ENCODE measurements at places on chromosomes 3 and 15.
A peak's percentile ranks its signal among the peaks of the same experiment; 100 is the strongest.

- no peak for DNase-seq
Observed at GRCh38 chr3:57689367-57690053, 3.4 kb downstream of the DENND6A start.

DNA sequence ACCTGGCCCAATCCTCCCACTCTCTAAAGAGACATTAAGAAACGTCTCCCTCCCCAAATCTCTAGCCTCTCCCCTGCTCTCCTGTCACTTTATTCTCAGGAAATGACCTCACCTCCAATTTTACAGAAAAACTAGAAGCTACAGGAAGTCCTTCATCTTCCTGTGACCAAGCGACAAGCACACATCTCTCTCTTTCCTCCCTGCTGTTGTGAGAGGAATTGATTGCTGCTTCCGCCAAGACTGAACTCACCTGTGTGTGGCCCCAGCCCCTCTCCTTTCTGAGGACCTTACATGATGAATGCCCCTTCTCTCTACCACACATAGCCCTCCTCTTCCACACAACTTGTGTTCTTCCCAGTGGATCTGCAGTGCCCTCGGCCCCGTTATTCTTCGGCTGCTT is 18.2 kb downstream of the DNAJB8 start:
- no peak for DNase-seq

DNA sequence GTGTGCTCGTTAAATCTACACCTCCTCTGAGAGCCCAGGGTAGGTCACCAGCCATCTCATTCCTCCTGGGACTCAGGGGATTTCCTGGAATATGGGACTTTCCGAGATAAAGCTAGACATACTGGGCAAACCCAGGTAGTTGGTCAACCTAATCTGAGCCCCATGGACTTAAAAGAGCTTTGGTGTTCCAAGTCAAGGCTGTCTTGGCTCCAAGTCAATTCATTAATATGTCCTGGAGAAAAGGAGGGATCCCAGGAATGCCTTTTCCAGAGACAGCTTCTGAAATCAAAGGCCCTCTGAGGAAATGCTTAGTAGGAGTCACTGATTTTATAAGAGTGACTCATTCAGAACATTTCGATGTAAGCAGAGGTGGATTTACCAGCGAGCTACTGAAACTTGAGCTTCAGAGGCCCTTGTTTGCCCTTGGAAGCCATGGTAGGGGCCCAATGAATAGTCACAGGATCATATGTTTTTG is 137.3 kb upstream of the UBE2E1 start:
- DNase-seq, result no peak

- DNase-seq, result no peak
Observed at GRCh38 chr3:174931473-174932353, 72.6 kb downstream of the NAALADL2 start.

DNA sequence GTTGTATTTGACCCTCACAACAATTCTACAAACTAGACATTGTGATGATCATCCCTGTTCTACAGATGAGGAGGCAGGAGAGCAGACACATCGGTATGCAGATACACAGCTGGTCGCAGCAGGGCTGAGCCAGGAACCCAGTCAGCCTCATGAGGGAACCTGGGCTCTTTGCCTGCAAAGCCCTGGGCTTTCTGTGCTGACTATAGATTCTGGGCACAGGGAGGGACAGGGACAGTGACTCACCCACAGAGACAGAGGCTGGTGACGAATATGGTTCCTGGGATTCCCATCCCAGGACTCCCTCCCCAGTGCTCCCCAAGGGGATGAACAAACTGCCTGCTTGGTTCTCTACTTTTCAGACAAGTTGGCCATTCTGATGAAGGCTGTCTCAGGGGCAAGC is 3.8 kb upstream of the CAMP start:
- no peak for DNase-seq

- DNase-seq, result no peak
Observed at GRCh38 chr15:31325595-31326155, 960 bp upstream of the KLF13 start.

DNA sequence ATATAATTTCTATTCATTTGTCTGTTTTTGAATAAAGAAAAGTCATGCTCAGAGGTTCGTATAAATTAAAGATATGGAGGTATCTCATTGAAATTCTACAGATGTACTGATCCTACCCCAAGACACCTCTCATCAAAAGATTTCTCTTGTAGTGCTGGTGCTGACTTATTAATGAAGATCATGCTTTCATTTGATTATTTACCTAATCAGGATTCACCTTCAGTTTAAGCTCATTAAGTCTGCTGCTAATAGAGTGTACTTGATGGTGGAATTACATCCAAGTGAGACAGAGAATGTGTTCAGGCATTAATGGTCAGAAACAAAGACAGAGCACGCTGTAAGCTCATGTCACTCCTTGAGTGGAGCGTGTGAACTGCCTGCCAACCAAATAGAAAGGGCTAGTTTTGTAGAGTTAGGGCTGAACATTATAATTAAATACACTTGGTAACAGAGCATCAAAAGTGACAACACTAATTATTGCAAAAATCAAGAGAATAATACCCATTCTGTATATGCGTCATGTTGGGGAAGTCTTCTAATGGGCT is 45.5 kb downstream of the KBTBD12 start:
- no peak for DNase-seq

GRCh38 chr3:183369627-183370026 is 58.8 kb downstream of the MCF2L2 start:
- no peak for DNase-seq

GRCh38 chr15:53693729-53694475 is 65.6 kb downstream of the WDR72 start:
- DNase-seq, result peak; percentile 45

GRCh38 chr3:197554562-197555280 is 1.0 kb downstream of the BDH1 start:
- peak; percentile 96 for DNase-seq

DNA sequence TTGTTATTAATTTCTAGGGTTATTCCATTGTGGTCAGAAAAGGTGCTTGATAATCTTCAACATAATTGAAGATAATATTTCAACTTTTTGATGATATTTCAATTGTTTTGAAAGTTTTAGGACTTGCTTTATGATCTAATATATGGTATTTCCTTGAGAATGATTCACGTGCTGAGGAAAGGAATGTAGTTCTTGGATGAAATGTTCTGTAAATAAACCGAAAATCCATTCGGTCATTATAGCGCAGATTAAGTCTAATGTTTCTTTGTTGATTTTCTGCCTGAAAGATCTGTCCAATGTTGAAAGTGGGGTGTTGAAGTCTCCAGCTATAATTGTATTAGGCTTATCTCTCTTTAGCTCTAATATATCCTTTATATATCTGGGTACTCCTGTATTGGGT is 617.5 kb upstream of the NECTIN3 start:
- DNase-seq, result no peak

DNA sequence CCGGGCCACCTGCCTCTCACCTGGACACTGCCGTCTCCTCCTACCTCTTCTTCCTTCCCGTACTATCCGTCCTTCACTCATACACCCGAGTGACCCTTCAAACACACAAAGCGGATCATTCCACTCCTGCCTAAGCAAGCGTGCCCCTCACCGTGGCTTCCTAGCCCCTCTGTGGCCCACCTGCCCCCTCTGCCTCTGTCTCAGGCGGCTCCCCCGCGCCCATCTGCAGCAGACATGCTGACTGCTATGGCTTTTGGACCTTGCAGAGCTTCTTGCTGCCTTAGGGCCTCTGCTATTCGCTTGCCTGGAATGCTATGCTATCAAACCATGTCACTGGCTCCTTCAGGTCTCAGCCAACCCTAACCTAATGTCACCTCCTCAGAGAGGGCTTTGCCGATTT is 38.1 kb downstream of the SLC28A1 start:
- no peak for DNase-seq

DNA sequence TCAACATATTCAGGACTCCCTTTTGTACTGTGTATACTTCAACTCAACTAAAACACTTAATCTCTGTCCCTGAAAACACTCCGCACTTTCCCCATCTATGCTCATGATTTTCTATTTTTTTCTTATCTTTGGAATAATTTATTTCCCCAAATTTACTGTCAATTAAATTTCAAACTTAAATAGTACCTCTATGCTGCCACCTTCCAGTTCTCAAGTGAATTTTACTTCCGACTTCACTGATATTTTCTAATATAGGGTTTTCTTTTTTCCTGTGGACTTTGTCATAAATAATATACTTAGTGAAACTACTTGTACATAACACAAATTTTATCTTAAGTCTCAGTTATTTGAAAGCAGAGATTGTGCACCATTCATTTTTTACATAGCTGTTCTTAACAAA is 1303.3 kb downstream of the OTOL1 start:
- DNase-seq, result no peak

GRCh38 chr3:120048355-120049041 is 45.7 kb downstream of the GSK3B start:
- DNase-seq, result no peak

DNA sequence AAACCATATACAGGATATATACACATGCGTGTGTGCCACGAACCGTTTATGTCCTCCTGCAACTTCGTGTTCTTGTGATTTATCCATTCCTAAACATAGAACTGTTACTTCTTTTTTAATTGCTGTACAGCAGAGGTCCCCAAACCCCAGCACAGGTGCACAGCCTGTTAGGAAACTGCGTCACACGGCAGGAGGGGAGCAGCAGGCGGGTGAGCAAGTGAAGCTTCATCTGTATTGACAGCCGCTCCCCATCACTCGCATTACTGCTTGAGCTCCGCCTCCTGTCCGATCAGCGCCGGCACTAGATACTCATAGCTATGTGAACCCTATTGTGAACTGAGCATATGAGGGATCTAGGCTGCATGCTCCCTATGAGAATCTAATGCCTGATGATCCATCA is 34.9 kb upstream of the NRROS start:
- no peak for DNase-seq

DNA sequence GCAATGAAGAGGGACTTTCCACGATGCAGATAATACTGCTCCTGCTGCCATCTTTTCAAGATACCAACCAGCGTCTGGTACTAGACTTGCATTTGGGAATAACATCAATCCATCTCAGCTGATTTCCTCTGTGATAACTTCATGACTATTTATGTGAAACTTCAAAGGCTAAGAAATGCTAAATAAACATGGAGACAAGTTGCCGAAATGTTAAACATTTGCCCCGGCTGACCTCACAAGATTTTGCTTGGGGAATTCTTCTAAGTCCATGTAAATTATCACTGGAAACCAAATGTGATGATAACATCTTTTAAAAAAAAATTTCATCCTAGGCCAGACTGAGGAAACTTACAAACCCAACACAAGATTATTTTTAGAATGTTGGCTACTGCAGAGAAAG is 185.8 kb upstream of the PRICKLE2 start:
- DNase-seq, result no peak

GRCh38 chr3:15500107-15500724 is 21.3 kb downstream of the COLQ start:
- DNase-seq, result no peak

GRCh38 chr15:69540622-69541021 is 88.0 kb downstream of the RPLP1 start:
- no peak for DNase-seq

DNA sequence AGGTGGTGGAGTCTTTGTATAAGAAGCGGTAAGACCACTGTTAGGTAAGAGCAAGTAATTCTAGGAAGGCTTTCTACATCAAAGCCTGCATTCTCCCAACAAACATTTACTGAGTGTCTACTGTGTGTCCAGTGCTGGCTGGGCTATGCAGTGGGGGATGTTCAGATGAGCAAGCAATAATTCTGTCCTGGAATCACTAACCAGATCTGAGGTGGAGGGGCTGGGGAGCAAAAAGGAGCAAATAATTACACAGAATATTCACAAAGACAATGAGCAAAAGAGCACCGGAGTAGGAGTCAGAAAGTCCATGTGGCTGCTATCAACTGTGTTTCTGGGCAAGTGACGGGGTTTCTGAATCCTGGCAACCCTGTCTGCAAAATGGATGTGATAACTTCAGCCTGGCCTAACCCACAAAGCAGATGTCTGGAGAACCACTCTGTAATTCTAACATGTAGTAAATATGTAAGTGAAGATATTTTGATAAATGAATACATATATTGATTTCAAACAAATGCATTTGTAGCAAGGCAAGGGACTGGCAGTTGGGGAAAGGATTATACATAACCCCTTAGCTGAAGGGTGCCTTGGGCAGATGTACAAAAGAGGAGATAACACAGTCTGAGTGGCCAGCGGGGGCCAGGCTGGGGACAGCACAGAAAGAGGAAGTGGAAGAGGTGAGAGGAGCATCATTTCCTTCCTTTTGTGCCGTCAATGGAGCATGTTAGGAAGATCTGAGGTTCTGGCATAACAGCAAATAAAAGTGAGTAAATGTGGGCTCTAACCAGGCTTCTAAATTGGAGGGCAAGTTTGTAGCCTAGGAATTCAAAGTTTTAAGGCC is 28.8 kb downstream of the CYP8B1 start:
- no peak for DNase-seq

Measured in SK-MEL-5 (cell line).